NCI-H1436 treated with DMSO at 0.1 percent for 48 hours (cell line): ENCODE measurements at places on chromosomes 1 and 21.

GRCh38 chr1:206900149-206900548 is 2.9 kb downstream of the IL24 start:
- no peak for DNase-seq

DNA sequence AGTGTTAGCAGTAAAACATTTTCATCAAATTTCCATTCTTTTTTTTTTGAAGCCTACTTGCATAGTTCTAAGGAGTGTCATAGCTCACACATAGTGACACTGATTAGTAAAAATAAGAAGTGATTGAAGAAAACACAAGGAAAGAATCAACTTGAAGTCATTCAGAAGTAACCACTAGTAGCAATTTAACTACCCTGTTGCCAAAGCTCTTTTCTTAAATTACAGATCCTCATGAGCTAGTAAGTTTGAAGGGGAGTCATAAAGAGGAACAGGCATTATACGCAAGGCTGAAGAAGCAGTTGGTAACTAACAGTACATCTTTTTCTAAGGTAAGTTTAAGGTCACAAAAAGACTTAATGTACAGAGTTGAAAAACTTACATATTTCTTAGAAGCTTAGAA is 332.2 kb downstream of the CHRM3 start:
- no peak for DNase-seq

- DNase-seq = no peak
Measured at GRCh38 chr1:224500796-224501195, 66.2 kb upstream of the WDR26 start.

DNA sequence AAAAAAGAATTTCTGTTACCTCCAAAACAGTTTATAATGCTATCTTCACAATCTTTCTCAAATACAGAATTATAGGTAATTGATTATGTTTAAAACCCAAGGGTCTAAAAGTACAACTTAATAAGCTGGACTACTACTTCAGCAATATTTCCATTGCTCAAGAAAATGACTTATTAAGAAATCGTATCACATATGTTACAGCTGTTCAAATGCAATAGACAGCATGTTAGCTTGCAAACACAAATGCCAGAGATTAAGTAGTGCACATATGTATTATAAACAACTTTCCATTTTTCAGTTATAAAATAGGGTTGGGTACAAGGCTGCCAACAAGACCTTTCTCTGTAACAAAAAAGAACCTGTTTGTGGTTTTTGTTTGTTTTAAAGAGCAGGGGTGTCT is 211.0 kb upstream of the DMRTA2 start:
- DNase-seq = no peak

DNA sequence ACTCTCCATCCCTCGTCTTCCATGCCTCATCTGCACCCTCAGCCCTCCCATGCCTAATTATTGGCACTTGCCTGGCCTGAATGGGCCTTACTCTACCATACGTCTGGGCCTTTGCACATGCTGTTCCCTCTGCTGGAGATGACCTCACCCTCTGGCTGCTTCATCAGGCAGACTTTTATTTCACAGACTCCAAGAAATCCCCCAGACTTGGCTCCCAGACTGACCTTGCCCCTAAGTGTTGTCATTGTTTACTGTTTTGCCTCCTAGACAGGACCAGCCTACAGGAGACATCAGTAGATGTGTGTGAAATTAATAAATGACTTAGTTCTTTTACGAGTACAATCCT is 5.2 kb upstream of the AHDC1 start:
- DNase-seq = no peak

DNA sequence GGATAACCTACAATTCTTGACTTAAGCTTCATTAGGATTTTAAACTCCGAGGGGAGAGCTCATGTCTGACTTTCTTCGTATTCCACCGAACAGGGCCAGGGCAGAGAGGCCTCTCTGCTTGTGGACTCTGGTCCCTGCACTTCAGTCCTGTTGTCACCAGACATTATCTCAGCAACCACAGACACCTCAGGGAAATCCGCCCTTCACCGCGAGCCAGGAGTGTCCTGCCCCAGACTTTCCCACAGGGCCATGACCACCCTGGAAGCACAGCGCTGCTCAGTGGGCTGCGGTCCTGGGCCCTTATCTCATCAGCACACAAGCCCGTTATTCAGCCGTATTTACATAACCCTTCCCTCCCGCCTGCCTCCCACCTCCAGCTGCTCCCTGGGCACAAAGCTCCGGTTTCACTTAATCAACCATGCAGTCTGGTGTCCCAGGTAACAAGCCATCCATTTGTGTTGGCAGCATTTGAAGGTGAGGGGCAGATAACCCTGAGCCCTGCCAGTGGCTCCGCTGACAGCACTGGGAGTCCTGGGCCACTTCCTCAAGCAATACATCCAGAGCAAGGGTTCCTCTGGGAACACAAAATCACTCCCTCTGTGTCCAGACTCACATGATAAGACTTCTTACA is 122.8 kb upstream of the RAB4A start:
- DNase-seq = peak; percentile 44

DNA sequence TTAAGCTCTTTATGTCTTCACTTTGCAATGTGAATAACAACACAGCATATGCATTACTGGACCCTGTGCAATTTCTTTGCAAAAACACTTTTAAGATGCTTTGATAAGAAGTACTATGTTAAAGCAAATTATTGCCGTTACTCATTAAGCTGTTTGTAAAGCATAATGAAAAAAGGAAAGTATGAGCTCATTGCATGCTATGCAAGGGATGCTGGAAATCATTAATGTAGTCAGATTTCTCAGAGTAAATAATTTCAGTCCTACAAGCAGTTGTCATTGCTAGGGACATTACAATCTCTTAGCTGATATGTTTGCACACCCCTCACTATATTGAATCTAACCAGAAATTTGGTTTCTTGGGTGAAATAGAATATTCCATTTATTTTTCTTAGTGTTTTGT is 982.5 kb upstream of the ADGRL2 start:
- no peak for DNase-seq

GRCh38 chr1:176469450-176470010 is 6.6 kb downstream of the PAPPA2 start:
- no peak for DNase-seq

DNA sequence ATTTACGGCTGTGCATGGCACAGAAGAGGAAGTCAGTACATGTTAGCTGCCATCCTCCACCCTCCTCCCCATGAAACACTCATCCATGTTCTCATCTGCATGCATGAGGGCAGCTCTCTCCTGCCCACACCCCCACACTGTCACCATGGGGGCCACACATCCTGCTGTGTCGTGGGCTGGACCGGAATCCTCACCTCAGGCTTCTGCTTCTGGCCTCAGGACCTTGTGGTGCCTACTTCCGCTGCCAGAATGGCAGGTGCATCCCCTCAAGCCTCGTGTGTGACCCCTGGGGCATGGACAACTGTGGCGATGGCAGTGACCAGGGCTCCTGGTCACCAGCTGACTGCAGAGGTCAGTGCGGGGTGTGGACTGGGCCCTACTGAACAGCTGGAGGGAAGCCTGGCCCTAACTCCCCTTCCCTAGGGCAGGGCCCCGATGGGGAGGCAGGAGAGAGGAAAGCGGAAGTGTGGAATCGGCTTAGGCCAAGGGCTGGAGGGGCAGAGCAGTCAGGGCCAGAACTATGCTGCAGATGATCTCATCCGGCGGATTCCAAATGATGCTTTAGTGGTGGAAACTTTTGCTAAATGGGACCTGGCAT is 3.8 kb downstream of the LDLRAD2 start:
- no peak for DNase-seq

DNA sequence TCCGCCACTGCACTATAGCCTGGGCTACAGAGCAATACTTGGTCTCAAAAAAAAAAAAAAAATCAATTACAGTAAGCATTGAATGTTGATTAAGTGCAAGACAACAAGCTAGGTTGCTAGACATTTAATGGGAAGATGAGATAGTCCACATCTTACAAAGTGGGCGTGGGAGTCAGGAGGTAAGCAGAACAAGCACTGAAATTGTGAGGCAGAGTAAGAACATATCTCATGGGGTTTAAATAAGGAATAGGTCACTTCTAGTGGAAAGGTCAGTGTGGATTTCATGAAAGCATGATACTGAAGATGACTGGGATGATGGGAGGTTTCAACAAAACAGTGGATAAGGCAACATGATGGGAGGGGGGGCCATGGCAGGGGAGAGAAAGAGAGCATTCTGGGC is 1.9 kb upstream of the OLFML2B start:
- no peak for DNase-seq

DNA sequence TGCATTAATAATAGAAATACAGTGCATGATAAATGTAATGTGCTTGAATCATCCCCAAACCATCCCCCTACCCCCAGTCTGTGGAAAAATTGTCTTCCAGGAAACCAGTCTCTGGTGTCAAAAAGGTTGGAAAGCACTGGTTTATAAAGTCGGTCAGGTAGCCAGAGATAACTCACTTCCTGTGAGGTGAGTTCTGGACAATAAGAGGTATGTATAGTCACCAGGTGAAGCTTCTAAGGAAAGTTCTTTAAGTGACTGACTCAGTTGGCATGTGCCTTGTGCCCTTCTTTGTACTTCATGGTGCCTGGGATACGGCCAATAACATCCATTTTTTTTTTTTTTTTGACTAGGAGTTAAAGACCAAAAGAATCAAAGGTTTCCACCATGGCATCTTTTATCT is 103.7 kb downstream of the GPATCH2 start:
- DNase-seq = no peak

- DNase-seq = no peak
Measured at GRCh38 chr21:41993744-41994143, 16.4 kb downstream of the ZBTB21 start.

GRCh38 chr1:219574484-219575087 is 38.3 kb downstream of the ZC3H11B start:
- no peak for DNase-seq

DNA sequence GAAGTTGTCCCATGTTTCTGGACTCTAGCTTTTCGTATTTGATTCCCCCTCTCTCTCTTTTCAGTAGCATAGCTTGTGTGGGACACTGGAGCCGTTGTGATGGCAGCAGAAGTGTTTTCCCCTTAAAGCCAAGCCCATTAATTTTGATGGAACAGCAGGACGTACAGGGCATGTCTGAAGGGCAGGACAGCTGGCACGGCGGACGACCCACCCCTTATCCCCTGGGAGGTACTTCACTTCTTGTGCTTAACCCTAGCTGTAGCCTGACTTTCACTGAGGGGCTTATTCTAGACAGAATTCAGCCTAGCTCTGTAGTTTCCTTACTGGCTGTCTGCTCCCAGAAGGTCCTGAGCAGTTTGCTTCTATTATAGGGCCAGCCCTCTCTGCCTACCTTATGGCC is 8.6 kb upstream of the PPFIA4 start:
- DNase-seq = no peak

DNA sequence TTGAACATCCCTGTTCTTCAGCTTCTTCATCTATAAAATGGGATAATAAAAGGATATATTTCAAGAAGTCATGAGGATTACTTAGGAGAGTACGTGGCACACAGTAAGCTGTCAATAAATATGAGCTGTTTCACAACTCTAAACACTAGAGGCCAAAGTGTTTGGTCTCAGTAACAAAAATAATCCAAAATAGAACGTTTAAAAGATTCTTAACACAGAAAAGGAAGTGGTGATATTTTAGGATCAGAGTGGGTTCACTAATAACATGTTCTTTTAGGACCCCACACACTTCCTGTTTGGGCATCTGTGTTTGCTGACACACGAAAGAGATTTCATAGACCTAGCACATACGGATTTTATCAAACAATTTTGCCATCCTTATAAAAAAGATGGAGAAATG is 32.9 kb downstream of the TNFSF18 start:
- DNase-seq = no peak

DNA sequence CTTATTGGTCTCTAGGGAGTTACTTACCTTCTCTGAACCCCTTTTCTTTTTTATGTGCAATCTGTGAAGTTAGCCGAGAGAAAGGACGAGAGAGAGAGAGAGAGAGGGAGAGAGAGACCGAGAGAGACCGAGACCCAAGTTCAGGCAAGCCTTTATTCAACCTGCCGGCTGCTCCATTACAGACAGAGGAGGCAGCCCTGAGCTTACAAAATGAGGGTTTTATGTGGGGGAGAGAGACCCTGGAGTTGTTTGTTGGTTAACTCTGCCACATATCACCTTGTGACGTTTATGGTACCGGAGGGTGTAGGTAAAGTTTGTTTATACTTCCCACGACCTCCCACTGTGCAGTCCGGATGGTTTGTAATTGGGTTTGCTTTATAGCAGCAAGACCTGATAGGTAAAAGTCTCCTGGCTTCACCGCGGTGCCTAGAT is 1.5 kb upstream of the MCOLN3 start:
- DNase-seq = no peak

DNA sequence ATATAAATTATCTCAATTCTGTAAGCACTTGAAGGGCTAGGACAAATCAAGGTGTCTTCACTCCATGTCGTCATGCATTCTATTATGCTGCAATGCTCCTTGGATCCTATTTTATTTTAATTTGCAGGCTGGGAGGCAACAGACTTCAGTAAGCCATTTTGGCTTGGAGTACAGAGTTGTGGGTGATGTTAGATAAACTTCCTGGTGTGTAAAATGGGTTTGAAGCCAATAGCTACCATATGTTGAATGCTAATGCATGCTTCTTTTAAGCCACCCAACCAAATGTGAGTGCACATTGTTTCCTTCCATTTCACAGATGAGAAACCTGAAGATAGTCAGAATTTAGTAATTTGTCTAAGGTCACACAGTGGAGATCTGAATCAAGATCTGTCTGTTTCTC is 482.8 kb downstream of the DISC1 start:
- no peak for DNase-seq

DNA sequence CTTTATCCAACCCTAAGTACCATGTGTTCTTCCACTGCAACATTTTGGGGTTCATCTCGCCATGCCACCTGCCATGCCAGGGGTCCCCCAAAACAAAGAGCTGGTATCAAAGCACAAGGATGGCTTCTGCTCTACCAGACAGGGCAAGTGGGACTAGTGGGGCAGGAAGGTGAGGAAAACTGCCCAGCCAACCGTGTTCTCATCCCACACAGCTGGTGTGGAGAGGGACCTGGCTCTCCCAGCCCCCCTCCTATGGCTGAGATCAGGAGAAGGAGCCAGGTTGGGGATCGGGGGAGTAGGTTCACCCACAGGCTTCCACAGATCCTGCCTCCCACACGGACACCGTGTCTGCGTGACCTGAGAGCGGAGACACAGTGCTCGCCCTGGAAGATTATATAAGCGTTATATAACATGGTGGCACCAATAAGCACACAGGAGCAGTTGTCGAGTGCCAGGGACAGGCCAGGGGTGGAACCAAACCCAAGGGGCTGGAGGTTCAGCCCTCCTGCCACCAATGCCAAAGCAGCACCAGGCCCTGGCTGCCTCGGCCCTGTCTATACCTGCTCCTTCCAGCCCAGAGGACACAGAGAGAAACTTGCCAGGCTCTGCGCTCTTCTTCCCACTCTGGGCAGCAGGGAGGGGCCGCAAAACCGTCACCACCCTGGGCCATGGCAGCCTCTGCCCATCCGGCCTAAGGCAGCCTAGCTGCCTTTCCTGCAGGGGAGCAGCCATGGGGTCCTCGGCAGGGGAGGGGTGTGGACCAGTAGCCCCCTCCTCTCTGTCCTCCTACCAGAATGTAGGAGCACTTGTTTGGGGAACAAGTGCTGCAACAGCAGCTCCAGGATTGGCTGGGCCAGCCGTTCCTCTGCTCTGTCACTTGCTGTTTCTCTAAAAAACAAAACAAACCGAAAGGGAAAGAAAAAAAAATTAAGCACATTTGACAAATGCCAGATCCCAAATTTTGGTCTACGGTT is 43.5 kb downstream of the CD34 start:
- DNase-seq = no peak

GRCh38 chr1:186899977-186900376 is 71.2 kb downstream of the PLA2G4A start:
- DNase-seq = no peak
